Upper lobe of right lung (tissue), 1 donor: ENCODE measurements at places on chromosomes 16 and 17. TPM values are rescaled to one million over a fixed set of nuclear protein-coding genes. Genes with fewer than 3 reads are reported as not detected.

DNA sequence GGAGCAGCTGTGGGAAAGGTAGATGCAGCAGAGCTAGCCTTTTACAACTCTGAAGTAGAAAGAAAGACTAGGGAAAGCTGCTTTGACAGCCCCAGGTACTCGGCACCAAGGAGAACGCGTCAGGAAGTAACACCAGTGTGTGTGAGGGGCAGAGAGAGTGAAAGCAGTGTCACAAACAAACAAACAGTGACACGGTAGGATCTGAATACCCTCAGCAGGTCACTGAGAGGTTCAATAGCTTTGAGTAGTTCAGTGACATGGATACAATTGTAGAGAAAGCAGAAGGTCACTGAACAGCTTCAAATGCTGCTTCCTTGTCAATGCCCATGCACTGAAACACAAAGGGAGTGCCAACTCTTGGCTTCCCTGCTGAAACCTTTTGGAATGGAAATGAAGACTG is 150.3 kb upstream of the C17orf78 start:
- no peak for DNase-seq

- peak; percentile 81 for DNase-seq
Measured at GRCh38 chr16:48542020-48542473, 67.9 kb downstream of the N4BP1 start.

DNA sequence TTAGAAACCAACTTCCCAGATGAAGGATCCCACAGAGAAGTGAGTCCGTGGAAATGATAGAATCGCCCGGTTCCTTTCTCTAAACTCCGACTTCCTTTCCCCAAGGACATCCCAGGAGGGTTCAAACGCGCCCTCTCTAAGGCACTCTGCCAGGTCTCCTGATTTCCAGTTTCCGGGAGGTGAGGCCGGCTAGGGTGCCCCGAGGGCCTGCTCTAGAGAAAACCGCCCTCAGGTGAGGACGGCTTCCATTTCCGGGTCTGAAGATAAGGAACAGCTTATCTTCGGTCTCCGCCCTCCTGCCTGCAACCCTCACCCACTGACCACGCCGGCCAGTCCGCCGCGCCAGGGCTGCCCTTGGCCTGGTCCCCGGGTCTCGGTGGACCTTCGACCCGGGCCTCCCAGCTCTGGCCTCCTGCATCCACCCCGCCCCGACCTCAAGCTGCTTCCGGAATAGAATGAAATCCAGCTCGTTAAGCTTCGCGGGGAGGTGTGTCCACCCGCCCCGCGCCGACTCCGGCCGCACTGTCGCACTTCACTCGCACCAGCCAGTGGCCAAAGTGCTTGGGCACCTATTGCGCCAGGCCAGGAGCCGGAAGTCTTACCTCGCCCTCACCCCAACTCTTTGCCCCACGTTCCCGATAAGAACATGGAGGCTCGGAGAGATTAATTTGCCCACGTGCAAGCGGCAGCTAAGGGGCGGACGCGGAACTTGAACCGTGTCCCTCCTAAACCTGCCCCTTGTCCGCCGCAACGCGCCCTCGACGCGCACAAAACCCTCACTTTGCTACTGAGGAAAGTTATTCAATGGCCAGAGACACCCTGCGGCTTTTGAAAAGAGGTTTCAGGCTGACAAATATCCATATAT is 836 bp upstream of the MMP15 start:
- DNase-seq, result peak; percentile 90

GRCh38 chr17:32566303-32566702 is 79.5 kb downstream of the CDK5R1 start:
- DNase-seq, result no peak

- peak; percentile 67 for DNase-seq
Measured at GRCh38 chr16:2530629-2531318, 434 bp downstream of the CEMP1 start.

DNA sequence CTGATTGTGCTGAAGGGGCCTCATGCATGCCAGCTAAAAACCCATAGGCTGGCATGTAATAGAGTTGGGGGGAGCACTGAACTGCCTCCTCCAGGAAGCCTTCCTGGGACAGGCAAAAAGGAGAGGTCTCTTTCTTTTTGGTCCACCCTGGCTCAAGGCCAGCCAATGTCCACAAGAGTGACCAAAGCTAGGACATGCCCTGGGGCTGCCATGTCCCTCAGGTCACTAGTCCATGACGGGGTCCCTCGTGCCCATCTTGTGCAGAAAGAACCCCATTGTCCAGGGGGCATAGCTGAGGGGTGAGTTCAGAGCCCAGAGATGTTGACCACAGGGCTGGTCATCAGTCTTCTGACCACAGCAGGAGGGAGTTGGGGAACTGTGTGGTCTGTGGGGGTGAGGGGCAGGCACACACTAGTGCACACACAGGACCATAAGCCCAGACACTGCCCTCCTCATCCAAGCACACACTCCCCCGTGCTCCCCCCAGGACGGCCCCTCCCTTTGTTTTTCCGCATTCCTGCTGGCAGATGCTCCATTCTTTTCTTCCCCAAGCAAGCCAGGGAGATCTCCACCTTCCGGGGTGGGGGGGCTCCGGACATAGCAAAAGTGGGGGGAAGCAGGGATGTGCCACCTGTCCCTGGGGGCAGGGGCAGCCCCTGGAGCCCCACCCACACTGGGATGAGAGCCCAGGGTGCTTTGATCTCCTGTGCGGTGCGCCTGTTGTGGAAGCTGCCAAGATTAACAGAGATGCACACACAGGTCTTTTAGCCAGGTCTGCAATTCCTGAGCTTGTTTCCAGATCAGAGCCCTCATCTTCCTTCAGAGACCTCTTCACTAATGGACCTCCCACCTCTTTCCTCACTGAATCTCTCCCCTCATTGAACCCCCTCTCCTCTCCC is 25.2 kb upstream of the PHB1 start:
- DNase-seq, result no peak

DNA sequence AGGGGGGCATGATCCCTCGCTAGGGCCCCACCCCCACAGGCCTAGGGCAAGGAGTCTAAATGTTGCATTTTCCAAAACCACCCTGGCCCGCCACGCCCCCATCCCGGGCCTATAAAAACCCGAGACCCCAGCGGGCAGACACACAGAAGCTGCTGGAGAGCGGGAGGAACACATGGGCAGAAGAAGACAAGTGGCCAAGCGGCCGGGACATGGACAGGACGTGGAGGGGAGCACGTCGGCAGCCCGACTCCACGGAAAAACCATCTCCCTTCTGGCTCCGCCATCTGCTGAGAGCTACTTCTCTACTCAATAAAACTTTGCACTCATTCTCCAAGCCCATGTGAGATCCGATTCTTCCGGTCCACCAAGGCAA is 34.1 kb upstream of the ENPP7 start:
- DNase-seq, result no peak

DNA sequence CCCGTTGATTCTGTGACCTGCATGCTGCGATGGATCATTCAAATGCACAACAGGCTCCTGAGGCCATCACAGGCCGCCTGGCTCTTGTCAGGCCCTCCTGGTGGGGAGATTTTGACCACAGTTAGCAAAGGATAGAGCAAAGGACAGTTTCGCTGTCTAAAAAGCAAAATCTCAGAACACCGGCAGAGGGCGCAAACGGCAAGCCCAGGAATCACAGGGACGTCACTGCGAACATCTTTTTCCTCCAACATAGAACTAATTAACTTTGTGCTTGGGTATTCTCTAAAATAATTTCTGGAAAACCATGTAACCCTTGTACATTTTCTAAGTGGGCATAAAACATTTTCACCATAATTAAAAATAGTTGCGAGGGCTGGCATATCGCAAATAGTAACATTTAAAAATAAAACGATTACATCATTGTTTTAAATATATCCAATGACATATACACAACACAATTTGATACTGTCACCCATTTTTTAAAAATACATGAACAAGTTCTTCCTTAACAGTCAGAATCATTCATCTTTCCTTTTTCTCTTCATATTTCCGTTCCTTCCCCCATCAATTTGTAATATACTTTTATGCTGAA is 19.7 kb upstream of the SLC47A1 start:
- DNase-seq, result peak; percentile 75

GRCh38 chr17:41982026-41982760 is 15.6 kb downstream of the CNP start:
- DNase-seq, result no peak

- DNase-seq, result no peak
Measured at GRCh38 chr16:51666821-51667220, 515.8 kb upstream of the SALL1 start.

- no peak for DNase-seq
Measured at GRCh38 chr16:79265701-79266100, 334.8 kb downstream of the MAF start.

DNA sequence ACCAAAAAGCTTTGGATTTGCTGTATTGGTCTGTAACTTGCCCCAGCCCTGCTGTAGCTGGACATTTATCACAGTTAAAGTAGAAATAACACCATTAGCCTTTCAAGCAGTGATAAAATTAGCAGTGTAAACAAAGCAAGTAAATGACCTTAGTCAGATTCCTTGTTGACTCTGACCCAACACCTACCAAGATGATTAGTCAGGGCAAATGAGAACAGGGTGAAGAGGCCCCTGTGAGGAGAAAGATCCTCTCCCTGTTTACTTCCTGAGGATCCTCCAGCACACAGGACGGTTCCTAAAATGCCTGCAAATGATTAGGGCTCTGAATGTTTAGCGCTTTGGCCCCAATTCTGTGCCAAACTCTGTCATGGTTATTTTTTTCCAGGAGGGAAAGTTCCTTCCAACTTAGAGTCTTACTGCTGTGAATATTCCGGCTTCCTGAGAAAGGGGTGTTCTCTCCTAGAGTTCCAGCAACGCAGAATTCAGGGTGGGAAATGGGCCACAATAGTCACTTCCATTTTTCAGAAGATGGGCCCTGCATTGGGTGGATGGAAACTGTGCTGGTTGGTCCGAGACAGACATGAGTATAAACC is 259.0 kb upstream of the MYOCD start:
- DNase-seq, result no peak

DNA sequence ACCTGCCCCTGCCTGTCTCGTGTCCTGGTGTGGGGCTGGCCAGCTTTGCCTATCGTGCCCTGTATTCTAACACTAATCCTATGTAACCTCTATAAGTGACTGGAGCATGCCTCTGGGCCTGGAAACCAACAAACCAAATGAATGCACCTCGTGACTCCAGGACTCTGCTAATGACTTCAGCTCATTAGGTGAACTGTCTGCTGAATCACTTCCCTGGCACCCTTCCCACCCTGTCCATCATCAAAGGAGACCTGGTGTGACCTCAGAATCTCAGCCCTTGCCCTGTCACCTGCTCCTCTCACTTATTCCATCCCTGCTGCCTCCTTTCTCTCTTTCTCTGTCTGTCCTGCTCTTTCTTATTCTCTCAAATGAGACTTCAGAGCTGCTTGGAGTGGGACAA is 322.4 kb downstream of the CBLN1 start:
- no peak for DNase-seq

DNA sequence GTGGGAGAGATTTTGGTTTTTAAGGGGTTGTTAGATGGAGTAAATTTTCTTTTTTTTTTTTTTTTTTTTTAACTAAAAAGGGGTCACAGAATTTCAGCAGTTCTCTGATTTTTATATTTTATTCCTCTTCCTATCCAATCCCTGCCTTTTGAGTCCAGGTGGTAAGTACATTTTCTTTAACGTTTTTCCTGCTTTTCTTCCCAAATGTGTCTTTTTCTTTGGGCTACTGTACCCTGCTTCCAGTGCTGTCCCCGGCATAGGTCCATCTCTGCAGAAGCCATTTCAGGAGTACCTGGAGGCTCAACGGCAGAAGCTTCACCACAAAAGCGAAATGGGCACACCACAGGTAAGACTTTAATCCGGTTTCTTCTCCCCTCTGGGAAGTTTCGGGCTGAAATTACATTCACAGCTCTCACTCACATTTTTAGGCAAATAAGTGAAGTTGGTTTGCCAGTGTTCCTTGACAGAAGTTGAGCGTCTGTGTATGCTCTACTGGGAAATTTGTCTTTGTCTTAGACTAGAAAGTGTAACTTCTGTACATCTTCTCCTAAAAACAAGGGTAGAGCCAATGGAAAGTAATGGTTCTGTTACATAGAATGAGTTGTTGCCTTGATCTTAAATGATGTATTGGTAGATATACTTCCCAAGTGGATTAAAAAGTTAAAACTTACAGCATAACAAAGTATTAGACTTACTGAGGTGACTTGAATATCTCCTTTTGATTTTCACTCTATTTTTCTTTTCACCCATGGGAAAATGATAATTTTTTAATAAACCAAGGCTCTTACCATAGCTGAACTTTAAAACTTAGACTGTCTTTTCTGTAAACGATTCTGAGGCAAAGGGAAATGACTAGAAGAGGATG is 54.5 kb downstream of the TUBD1 start:
- no peak for DNase-seq

DNA sequence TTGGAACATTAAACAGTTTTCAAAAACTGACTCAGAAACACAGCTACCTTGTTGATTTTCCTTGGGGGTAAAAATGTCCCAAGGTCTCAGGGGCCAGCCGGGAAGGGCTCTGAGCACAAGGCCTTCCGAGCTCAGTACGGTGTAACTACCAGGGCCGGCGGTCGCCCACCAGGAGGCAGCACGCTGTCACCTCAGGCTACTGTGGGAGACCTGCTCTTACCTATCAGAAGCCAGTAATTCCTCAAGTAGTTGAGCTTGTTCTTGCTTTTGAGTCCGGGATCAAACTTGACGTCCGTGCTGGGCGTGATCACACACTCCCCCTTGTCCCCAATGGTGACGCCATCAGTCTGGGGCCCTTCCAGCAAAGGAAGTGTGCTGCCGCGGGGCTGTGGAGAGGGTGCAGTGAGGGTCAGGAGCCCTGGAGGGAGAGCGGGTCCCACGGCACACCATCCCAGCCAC is 43.4 kb upstream of the ICAM2 start:
- DNase-seq, result peak; percentile 93

Gene DBNDD1
- total RNA-seq, result 7.0 TPM

Gene SLC26A11
- total RNA-seq, result 51.6 TPM

Gene DLX4
- 2.1 TPM for total RNA-seq

Gene GP1BA
- 0.55 TPM for total RNA-seq

Gene CTRB2
- total RNA-seq, result 0.78 TPM

Gene CDC6
- total RNA-seq, result 1.4 TPM

Gene EFTUD2
- total RNA-seq, result 74.4 TPM

Gene TRAPPC1
- 135 TPM for total RNA-seq

Gene ENPP7
- not detected for total RNA-seq

Gene ZG16
- total RNA-seq, result not detected
